NCI-H510A (cell line): ENCODE measurements at places on chromosomes 6 and 20.

- no peak for DNase-seq
These were observed 9.9 kb upstream of the MMP24 start for GRCh38 chr20:35216541-35216940.

DNA sequence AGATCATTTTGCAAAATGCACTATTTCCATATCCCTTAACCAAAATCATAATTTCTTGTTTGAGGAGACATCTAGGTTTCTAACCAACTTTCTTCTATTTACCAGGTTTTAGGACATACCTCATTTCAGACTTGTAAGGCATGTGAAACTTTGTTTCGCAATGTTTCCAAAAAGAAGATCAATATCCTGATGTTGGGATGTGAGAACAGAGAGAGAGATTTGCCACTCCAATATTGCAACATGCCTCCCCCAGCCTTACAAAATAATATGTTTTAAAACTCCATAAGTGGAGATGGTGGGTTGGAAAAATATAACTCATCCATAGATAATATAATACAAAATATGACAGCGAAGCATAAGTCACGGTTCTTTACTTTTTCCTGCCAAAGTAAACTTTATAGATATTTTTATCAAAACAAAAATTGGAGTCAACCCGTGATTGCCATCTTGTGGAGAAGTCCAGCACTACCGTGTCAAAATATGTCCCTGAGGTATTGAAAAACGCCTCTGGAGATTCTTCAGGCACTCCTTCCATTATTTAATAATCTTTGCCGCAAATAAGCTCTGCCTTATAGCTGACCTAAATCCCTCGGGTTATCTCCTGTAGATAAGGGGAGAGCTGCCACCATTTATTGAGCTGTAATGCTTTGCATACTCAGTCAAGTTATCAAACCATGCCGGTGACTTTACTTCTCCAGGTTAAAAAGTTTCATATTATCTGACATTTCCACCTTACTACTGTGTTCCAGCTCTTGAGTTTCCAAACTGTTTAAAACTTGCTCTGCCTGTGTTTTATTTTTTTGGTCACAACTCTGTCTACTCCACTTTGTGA is 534.2 kb downstream of the HACE1 start:
- no peak for DNase-seq

DNA sequence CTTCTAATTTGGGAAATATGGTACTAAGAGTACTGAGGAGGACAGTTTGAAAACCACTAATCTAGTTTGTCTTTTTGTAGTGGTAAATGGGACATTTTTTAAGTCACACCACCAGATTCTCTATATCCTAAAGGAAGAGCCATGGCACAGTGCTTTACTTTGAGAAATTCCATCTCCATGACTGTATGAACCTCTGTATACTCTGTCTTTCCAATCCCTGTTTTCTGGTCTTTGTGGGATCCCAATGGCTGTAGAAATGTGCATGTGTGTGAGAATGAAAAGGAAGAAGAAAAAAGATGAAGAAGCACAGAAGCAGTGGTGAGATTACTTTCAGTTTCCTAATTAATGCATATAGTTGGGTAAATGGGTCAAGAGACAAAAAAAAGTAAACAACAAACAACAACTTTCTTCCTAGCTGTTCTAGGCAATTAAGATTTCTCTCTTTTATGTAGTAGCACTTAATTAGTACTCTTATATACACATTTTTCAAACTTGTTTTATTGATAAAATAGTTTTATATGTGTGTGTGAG is 141.2 kb upstream of the HCRTR2 start:
- no peak for DNase-seq

DNA sequence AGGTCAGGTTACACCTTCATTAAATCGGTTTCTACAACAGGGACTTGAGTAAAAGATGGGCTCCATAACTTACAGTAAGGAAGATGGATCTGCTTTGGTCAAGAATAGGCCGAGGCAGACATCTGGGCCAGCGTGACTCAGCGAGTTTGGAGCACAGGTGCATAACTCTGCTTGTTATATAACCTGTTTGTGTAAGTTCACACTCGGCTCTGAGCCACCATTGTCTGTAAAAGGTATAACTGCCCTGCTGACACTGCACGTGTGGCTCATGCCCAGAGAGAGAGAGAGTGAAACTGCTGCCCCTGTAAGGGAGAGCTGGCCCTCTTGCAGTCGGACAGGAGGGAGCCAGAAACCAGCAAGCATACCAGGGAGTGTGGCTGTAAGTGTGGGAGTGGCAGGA is 737.9 kb upstream of the SLC35B3 start:
- no peak for DNase-seq

- DNase-seq = no peak
These were observed 757.1 kb downstream of the DHX35 start for GRCh38 chr20:39719293-39719692.
